ENCODE measurements at places on chromosomes 7 and 10.

- DNase-seq: no peak
These were observed 1180.3 kb downstream of the TYW1 start for GRCh38 chr7:68176974-68177373.

DNA sequence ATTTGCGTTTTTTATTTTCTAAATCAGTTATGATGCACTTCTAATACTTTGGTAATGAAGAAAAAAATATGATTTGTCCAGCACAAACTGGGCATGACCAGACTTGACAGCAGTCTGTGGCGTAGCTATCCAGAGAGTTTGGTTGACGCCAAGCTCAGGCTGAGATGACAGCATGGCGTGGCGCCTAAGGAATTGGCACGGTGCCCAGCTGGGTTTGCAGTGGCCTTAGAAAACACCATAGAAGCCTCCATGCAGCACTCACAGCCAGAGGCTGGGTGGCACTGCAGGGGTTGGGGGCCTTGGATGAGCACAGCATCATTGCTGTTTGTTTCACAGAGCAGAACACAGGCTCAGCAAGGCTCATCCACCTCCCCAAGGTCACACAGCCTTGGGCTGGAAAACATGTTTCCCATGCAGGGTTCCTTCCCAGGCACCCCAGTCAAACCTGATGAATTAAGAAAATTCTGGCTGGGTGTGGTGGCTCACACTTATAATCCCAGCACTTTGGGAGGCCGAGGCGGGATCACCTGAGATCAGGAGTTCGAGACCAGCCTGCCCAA lies 88.9 kb downstream of the GTF2IRD1 start:
- no peak for DNase-seq

DNA sequence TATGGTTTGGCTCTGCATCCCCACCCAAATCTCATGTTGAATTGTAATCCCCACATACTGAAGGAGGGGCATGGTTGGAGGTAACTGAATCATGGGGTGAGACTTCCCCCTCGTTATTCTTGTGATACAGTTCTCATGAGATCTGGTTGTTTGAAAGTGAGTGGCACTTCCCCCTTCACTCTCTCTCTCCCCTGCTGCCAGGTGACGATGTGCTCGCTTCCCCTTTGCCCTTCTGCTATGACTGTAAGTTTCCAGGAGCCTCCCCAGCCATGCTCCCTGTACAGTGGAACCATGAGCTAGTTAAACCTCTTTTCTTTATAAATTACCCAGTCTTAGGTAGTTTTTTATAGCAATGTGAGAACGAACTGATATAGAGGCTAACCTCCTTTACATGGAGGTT lies 16.6 kb downstream of the PLPP4 start:
- DNase-seq: no peak

DNA sequence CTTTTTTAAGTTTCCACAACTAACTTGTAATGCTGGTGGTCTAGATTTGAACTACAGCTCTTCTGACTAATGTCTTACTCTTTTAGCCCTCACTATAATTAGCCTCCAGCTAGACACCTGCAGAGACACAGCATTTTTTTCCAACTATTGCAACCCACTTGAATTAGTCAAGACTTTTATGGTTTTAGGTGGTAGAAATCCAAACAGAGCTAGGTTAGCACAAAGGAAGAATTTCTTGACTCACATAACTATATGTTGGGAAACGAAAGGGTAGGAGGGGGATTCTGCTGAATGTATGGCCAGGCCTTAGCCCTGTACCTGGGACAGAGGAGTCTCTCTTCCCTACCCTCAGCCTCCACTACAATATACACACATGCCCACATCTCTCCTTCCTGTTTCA lies 586.1 kb downstream of the INHBA start:
- DNase-seq: no peak

GRCh38 chr7:13886356-13886755 lies 103.1 kb downstream of the ETV1 start:
- no peak for DNase-seq

DNA sequence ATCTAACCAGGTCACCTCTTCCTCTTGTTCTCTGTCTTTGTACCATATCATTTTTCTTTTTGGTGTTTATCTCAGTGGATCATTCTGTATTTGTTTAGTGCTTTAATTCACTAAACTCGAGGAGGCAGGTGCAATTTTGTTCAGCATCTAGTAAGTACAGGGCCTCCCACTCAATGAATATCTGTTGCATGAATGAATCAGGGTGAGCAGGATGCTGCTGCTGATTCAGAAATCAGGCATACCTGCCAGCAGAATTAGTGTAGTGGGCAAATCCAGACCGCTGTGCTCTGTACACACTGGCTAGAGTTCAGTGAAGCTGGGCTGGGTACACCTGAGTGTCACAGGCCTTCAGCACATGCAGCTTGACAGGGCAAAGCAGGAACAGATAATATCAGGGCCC lies 511.9 kb downstream of the SUGCT start:
- no peak for DNase-seq

GRCh38 chr7:7271094-7271874 lies 88.9 kb downstream of the C1GALT1 start:
- no peak for DNase-seq

- no peak for DNase-seq
These were observed 4.2 kb downstream of the CTBP2 start for GRCh38 chr10:125156196-125156595.

DNA sequence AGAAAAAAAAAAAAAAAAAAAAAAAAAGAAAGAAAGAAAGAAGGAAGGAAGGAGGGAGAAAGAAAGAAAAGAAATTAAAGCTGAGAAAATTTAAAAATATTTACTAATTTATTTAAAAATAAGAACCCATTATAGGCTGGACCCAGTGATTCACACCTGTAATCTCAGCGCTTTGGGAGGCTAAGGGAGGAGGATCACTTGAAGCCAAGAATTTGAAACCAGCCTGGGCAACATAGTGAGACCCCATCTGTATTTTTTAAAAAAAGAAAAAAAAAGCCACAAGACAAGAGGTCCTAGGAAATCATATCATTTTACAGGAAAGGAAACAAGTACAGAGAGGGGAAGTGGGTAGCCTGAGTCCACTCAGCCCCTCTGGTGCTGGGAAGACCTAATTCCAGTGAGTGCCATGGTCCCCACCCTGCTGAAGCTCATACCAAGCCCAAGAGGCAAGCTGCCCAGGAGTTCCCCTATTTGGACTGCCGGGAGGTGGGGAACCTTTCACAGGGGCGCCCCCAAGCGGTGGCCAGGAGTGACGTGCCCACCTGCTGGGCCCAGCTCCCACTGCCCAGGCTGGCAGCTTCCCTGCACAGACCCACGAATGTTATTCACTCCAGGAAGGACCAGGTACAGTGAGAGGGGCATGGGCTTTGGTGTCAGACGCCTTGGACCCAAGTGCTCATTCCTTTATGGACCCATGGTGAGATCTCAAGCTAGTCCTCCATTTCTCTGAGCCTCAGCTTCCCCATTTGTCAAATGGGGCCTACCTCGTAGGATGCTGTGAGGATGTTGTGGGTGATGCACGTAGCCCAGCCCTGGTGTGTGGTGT lies 133.6 kb downstream of the ZMIZ1 start:
- DNase-seq: no peak

DNA sequence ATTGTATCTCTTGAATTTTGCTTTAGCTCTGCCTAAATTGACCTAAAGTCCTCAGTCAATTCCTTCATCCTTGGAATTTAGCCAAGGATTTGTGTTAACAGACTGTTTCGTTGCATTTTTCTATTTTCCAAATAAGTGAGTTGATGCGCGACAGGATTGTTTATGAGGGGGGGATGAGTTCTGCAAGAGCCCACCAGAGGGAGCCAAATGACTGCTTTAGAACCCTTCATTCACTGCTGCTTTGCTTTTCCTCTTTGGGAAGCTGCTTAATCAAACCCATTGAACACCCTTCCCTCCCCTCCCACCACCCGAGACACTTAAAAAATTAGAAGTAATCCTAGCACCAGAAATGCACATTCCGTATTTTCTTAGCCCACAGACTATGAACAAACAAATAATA lies 33.7 kb upstream of the PTF1A start:
- no peak for DNase-seq

DNA sequence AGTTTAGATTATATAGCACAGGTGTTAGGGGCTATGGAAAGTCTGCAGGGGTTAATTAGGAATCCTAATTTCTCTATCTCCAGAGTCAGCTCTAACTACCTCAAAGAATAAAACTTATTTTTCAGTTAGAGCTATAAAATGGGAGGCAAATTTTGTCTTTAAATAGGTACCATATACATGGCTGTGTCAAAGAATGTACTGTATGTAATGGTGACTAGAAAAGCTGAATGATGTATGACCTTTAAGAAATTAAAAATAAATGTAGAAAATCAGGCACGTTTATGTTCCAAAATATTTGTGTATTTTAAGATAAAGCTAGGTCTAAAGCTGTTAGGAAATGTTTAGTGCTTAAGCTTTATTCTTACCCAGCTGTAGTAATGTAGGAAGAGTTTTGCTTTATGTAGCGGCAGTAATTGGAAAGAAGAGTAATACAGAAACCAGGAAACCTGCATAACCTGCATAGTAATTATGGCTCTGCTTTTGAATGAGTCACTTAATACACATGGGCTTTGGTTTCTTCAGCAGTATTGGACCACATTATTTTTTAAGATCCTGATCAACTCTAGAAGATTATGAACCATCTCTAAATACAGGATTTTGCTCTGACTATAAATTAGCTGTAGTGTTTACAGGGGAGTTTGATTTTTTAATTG lies 85.0 kb downstream of the KMT2E start:
- no peak for DNase-seq

- DNase-seq: no peak
These were observed 90.9 kb upstream of the NRBF2 start for GRCh38 chr10:63042256-63042655.

- no peak for DNase-seq
These were observed 118.2 kb downstream of the MDFIC start for GRCh38 chr7:115040057-115040456.

DNA sequence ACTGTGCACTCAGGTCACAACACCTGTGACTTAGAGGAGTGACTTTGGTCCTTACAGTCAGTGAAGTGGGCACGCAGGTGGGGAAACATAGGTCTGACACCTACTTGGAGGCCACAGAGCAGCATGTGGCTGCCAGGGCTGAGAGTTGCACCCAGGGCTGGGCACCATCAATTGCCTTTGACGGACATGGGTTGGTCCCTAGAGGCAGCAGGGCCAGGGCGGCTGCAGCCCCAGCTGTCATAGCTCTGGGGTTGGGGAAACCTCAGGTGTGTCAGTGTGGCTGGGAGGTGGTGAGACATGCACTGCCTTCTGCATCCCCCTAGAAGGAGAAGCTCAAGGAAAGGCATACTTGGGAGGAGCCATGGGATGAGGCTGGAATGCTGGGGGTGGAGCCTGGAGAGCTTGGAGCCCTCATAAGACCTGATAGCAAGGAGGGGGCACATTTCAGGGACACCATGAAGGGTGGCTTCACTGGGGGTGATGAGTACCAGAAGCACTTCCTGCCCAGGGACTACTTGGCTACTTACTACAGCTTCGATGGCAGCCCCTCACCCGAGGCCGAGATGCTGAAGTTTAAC lies at the start of gene INMT:
Gene INMT, plus strand, starts transcription at position 440 of the 578 bp plus-strand sequence. Its CDS starts 16 bp downstream, at position 456.
- DNase-seq: no peak

DNA sequence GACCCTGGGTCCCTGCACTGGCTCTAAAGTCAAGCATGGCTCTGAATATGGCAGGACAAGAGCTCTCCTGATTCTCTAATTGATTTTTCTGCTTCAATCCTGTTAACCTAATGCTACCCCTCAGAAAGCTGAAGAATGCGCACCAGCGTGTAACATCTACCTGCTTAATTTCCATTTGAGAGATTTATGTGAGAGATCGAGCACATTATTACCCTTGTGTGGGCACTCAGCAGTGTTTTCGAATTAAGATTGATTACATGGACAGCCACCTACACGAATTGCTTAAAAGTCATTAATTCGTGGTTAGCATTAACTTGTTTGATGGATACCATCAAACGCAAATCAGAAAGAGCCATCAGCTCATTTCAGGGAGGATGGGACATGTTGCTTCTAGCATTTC lies 88.7 kb upstream of the PLPP4 start:
- DNase-seq: no peak

GRCh38 chr10:88200312-88201032 lies 337.0 kb downstream of the PTEN start:
- DNase-seq: no peak

DNA sequence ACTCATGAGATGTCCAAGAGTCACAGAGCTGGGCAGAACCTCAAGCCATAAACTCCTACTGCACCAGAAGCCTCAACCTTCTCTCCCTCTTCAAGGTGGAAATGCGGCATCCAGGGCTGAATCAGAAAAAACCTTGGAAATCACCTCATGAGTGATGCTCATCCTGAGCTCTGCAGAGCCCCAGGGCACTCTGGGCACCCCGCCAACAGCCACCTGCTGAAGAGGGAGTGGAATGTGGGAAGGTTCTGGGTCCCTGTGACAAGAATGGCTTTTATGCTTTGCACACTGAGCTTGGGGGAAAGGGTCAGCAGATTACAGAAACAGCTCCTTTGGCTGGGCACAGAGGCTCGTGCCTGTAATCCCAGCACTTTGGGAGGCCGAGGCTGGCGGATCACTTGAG lies 18.8 kb downstream of the NUDT1 start:
- no peak for DNase-seq

DNA sequence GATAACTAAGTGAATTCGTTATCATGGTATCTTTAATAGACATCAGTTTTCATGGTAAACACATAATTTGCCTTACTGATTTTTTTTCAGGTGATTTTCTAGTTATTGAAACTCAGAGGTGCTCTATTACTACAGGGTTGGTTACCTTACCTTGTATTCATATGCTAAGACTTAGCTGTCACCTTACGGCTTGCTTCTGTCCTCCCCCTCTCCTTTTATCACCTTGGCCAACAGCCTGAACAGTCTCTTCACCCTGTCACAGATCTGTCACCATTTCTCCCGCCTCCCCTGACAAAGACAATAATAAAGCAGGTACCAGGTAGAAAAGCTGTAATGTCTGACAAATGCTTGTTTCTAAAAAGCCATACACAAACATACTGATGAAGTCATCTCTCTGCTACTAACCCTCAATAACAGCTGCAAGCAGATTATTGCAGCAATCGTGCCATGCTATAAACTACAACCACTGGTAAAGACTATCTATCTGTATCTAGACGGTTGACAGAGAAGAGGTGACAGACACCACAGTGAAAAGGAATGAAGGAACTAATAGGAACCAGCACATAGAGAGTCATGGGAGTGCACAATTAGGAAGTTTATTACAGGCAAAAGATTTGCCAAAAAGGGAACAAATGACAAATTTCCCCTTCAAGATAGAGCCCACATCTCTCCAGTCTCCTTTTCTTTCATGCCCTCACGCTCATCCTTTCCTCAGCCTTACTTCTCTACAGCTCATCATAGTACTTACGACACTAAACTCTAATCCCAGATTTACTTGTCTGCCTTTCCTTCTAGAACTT lies 57.2 kb downstream of the ARHGAP12 start:
- DNase-seq: no peak

- no peak for DNase-seq
These were observed 32.8 kb downstream of the SLC35G1 start for GRCh38 chr10:93926613-93927012.
